CD4-positive, alpha-beta T cell treated with Interleukin-15 for 1 hour (primary cell): ENCODE measurements at places on chromosomes 2 and 18.

GRCh38 chr18:8409151-8409550 lies 200.1 kb upstream of the RAB12 start:
- DNase-seq = no peak

- DNase-seq = no peak
Observed at GRCh38 chr2:156190517-156190916, 142.0 kb downstream of the NR4A2 start.

DNA sequence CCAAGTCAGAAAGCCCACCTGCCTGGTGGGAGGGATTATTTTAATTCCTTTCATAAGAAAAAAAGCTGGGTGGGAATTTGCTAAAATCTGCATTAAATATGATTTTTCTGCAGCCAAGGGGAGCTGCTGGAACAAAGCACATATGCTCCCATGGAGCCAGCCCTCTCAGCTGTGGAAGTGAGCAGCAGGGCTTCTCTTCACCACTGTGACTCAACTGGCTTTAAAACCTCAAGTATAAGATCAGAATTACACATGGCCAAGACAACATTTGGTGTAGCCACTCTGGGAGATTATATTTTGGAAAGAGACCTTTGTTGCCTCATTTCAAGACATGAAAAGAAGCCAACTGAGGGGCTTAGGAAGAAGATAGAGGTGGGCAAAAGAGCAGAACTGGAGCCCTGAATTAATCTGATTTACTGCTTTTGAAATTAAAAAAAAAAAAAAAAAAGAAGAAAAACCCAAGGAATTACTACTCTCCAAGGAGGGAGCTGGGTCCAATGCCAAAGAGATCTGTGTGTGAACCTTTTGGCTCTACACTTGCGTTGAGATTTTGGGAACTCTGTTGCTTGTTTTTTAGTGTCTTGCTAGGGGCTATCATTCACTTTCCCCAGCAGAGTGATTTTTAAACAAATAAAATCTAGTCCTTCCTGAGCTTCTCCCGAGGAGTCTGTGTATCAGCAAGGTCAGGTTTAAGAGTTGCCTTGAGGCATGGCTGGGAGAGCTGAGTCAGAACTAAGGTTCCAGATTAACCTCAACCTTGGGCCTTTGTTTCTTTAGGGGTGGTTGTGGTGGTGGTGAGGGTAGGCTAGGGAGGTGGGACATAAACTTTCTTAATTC lies 6.0 kb downstream of the LHCGR start:
- DNase-seq = no peak

DNA sequence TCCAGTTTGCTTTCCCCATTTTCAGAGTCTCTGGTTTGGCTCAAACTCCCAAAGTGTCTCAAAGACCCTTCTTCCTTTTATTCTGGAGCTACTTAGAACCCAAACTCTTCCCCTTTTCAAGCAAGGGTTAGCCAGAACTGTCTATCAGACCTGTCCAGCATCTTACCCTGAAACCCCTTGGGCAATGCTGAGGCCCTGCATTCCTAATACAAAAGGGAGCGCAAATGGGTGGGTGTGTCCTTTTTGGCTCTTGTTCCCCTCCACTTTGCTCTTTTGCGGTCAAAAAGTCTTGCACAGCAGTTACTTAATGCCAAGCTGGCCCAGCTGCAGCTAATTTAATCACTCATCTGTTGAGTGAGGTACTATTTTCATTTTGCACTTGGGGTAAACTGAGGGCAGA lies 231.2 kb upstream of the FOSL2 start:
- no peak for DNase-seq

DNA sequence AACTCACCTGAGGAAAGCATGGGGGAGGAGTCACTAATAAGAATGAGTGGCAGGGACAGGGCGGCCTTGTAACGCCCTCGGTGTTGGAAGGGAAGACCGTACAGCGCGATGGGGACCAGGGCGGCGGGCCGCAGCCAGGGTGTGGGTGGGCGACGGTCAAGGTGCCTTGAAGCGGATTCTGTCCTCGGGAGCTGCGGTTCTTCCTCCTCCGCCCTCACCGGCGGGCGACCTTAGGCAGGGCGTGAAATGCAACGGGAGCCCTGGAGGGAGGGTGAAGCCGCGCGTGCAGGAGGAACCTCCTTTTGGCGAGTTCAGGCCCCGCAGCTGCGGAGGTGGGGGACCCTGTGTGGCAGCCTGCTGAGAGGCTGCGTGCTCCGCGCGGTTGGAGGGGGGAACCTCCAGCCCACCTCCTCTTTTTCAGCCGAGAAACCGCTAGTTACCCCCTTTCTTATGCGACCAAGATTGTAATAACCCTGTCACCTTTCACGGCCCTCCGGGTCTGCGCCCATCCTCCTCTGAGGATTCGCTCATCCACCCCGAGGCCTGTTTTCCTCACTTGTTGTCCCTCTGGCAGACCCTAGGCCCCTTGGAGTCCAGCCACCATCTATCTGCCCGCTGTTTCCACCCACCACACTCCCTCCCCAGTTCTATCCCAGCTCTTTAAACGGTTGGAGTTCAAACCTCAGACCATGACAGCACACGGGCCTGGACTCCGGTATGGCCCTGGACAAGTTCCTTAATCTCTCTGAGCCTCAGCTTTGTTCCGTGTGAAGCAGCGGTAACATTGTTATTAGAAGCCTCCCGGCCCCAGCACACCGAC lies 823 bp upstream of the RNU2-63P start:
- DNase-seq = peak; percentile 64

GRCh38 chr2:269356-270030 lies 4.7 kb downstream of the ACP1 start:
- DNase-seq = no peak
